RKO (cell line): ENCODE measurements at places on chromosomes 5 and 9.

GRCh38 chr5:51278539-51278938 is 104.7 kb upstream of the ISL1 start:
- DNase-seq = no peak

GRCh38 chr5:60583616-60584015 is 116.3 kb downstream of the DEPDC1B start:
- no peak for DNase-seq

DNA sequence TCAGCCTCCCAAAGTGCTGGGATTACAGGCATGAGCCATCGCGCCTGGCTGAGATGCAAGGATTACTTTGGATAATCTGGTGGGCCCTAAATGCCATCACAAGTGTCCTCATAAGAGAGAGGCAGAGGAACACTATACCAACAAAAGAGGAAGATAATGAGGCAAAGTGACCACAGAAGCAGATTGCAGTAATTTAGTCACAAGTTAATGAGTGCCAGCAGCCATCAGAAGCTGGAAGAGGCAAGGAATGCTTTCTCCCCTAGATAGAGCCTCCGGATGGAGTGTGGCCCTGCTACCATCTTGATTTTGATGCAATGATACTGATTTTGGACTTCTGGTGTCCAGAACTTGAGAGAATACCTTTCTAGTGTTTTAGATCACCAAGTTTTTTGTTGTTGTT is 122.3 kb downstream of the SPATA31D1 start:
- no peak for DNase-seq

- DNase-seq = no peak
Observed at GRCh38 chr5:87526131-87526530, 113.4 kb upstream of the CCNH start.

- no peak for DNase-seq
Observed at GRCh38 chr5:74426506-74426905, 214.0 kb downstream of the ENC1 start.

DNA sequence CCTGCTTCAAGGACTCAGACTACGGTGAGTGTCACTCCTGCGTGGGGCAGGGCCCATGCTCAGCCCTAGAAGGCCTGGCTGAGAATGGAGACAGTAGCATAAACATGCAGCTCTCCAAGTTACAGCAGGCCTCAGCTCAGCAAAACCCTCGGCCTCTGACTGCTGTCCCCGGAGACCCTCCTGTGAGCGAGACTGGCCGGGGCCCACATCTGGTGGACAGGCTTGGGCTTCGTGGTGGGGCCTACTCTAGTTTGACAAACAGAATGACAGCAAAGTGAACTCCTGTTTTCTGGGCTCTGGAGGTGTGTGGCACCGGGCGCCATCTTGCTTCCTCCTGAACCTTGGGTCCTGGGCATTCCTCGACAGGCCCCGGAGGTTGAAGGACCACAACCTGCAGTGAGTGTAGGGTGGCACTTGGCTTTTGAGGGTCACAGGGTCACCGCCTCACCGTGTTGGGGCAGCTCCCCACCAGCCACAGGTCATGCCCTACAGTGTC is 97.5 kb downstream of the PHF2 start:
- DNase-seq = no peak

DNA sequence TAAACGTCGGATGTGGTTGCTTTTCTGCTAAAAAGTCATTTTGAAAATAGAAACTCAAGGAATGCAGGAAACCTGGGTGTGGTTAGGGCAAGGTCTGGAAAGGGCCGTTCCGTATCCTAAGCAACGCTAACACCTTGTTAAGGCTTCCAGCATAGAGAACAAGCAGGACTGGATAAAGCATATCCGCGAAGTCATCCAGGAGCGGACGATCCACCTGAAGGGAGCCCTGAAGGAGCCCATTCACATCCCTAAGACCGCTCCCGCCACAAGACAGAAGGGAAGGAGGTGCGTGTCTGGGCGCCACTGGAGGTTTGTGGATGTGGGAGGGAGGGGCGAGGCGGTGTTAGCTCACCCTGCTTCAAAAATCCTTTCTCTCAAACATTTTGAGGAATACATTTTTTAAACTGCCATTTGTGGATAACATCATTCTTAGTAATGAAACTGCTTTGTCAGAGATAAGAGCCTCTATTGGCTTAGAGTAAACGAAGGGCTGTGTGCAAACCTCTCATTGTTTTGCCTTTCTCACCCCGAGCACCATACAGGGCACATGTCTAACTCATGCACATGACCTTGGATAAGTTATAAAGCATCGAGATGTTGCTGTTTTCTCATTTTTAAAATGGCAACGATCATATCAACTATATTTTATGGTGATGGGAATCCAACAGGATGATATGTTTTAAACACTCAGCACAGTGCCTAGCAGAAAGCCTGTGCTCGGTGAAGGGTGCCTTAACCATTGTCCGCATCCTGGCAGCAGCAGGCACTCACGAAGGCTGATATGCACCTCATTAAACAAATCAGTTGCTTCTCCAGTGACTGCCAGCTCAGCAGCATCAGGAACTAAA is 175.7 kb upstream of the OTULINL start:
- no peak for DNase-seq

DNA sequence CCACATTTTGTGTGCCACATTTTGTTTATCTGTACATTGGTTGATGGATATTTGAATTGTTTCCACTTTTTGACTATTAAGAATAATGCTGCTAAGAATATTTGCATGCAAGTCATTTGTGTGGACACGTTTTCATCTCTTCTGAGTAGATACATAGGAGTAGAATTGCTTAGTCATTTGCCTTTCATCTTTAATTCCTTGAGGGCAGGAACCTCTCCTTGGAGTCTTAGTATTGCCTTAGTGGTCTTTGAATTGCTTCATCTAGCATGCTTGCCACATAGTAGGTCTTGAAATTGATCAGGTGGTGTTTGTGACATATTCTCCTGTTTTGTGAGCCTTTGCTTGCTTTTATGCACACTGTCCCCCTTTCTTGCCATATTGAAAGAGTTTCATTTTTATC is 128.5 kb downstream of the NR3C1 start:
- no peak for DNase-seq

DNA sequence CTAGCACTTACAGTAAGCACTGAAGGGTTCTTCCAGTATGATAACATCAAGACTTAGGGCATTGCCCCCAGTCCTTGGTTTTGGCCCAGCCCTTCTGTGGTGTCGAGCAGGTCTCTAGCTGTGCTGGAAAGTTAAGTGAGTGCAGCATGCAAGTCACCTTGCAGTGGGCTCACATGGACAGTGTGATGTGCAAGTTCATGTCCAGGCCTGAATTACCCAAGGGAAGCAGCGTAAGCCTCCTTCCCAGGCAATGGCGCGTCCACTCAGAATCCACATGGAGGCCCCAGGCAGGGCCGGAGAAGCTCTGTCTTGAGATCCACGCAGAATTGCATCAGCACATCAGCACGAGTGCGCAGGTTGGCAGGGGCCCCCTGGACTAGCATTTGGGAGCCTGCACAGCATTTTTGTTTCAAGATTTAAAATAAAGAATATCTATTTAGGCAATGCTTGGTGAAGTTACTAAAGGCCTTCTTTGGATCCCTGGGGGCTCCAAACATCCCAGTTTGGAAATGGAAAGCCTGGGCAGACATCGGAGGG is 108.4 kb upstream of the ALDH1B1 start:
- DNase-seq = no peak

DNA sequence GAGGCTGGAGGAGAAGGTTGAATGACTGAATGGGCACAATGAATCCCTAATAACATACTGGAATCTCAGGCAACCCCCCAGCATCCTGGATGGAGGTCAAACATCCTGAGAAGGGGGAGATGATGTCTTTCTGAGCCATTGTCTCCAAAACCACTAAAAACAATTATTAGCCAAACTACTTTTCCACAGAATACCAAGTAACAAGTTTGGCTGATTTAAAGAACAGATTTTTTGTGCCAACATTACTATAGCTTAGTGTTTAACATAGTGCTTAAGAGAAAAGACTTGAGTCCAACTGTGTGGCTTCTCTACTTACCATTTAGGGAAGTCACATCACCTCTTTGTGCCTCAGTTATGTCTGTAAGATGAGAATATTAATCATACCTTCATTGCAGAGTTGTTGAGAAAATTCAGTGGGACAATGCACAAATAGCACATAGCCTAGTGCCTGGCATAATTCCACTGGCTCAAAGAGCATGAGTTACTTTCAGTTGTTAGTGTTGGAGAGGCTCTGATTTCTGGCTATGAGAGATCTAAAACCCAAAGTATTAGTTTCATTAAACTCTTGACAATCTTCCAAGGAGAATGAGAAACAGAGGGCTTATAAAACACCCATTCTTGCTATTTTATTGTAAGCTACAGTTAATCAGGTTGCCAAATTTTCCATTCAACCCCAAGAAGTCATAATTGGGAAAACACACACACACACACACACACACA is 111.3 kb upstream of the NR3C1 start:
- no peak for DNase-seq

- no peak for DNase-seq
Observed at GRCh38 chr9:109335929-109336328, 15.1 kb upstream of the EPB41L4B start.

DNA sequence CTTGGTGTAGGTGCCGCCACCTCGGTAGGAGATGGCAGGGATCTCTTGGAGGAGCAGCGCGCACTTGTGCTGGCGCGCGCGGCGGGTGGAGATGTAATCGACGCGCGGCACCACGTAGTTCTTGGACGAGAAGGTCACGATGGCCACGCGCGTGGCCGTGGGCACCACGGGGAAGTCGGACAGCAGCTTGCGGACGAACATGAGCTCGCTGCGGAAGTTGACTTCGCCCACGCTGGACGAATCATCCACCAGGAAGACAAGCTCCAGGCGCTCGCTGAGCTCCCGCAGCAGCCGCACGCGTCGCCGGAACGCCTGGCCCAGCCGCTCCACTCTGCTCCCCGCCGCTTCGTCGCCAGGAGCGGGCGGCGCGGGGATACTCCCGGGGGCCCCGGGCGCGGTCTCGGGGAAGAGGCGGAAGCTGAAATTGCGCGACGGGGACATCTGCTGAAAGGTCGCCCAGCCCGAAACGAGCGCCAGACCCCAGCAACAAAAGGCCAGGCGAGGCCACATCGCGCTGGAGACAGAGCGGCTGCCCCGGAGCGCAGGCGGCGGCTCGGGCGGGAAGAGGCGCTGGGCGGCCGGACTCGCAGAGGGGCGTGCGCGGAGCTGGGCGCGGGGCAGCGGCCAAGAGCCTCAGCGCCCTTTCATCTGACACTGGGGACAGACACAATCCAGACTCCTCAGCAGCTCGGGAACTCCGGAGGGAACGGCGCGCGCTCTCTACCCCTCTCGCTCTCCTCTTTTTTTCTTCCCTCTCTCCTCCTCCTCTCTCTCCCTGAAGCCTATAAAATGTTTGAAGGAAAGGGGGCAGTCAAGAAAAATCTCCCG is at the start of gene SVEP1:
SVEP1 (minus strand) TSS at position 708 of the 828 bp plus-strand sequence; CDS start at position 510, 198 bp downstream.
- DNase-seq = no peak

- no peak for DNase-seq
Observed at GRCh38 chr9:5013374-5013773, 28.3 kb downstream of the JAK2 start.

- DNase-seq = peak; percentile 91
Observed at GRCh38 chr9:121286973-121287741, 19.2 kb downstream of the GSN start.

GRCh38 chr5:169350016-169350415 is 49.1 kb upstream of the SLIT3 start:
- no peak for DNase-seq

GRCh38 chr9:124452841-124453585 is 2.8 kb downstream of the ADGRD2 start:
- DNase-seq = no peak

DNA sequence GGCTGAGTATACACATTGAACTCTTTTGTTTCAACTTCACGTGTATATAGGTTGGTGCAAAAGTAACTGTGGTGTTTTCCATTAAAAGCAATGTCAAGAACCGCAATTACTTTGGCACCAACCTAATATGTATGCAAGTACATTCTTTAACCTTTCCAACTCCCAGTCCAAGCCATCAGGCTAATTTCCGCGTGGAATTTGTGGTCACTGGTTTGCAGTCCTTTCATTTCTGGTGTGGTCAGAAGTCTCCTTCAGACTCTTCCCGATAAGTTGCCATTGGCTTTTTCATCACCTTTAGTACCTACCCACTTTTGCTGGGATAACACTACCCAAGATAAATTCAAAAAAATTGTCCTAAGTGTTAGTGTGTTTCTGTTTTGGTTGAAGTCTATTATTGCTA is 84.0 kb downstream of the RGS3 start:
- DNase-seq = no peak

GRCh38 chr5:4735261-4735660 is 404.9 kb upstream of the ADAMTS16 start:
- DNase-seq = no peak

- no peak for DNase-seq
Observed at GRCh38 chr5:135210286-135211055, 176.4 kb upstream of the PITX1 start.

GRCh38 chr5:17156463-17156862 is 61.0 kb upstream of the BASP1 start:
- no peak for DNase-seq

GRCh38 chr5:138951091-138951985 is 76.2 kb upstream of the LRRTM2 start:
- DNase-seq = no peak

DNA sequence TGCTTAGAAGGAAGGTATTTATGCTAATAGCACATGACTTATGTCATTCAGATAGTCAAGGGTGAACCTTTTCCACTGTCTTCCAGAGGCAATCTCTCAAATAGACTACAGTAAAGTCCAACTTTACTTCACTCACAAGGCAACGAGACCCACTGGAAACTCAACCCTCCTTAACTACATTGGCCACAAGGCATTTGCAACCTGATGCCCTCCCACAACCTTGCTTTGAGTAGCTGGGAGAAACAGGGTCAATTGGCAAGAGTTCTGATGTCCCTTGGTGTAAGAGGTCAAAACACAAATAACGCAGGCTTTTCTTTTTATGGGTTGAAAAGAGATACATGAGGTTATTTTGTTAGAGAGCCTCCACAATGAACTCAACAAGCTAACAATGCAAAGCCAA is 6.1 kb downstream of the GAS1 start:
- no peak for DNase-seq

GRCh38 chr5:58761407-58761806 is 178.5 kb downstream of the RAB3C start:
- DNase-seq = no peak

GRCh38 chr9:25935188-25935587 is 256.9 kb upstream of the TUSC1 start:
- DNase-seq = peak; percentile 73

DNA sequence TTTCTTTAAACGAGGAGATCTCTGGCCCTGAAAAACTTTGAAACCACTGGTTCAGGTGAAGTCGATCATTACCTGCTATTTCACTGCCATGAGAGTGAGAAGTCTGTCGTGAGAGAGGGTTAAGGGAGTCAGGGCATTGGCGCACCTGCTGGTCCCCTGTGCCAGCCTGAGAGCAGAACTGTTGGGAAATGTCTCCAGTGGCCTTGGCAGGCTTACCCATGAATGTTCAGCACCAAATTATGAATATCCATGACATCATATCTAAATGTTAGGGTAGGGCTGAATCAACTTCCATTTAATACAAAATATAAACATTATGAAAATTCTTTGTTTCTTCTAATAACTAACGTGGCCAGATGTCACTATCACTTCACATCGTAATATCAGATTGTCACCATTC is 379.3 kb downstream of the KDM4C start:
- DNase-seq = no peak

- no peak for DNase-seq
Observed at GRCh38 chr9:79689576-79689975, 117.8 kb downstream of the TLE4 start.

- no peak for DNase-seq
Observed at GRCh38 chr9:72415163-72415562, 50.2 kb upstream of the ZFAND5 start.
